GOT3 (cell line): ENCODE measurements at places on chromosomes 6 and 20.

DNA sequence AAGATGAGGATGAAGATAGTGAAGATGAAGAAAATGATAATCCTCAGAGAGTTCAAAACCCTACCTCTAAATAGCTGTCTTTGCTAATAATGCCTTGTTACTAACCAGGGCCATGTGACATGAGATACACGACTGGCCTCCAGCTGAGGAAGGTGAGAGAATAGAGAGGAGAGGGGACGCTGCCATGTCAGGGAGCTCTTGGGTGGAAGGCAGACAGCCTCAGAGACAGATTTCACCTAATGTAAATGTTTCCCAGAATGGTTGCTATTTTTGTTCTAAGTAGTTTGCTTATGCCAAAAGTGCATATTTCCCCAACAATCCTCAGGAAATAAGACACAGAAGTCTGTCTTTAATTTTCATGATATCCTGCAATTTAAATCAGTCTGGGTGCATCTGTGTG lies 138.4 kb downstream of the ELOVL4 start:
- no peak for DNase-seq

- no peak for DNase-seq
Observed at GRCh38 chr6:136030131-136030530, 178.6 kb downstream of the PDE7B start.

DNA sequence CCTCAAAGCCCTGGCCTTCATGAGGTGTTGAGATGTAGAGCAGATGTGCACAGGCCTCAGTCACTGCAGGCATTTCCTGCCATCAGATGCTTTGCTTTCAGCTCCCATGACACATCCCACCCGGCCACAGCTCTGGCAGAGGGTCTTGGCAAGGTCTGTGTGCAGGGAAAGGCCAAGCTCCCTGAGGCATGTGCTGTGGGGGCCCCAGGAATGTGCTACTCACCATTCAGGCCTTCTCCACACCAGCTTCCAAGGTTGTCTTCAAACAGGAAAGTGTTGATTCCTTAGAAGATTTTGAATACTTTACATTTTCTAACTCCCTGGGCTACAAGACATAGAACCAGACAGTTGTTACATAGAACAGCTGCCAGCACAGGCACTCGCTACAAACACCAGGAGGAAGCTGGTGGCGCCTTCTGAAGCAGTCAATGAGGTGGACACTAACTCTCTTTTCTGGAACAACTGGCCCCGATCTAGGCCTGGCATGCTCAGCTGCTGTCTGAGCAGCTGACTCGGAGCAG lies 27.8 kb downstream of the CASS4 start:
- no peak for DNase-seq

DNA sequence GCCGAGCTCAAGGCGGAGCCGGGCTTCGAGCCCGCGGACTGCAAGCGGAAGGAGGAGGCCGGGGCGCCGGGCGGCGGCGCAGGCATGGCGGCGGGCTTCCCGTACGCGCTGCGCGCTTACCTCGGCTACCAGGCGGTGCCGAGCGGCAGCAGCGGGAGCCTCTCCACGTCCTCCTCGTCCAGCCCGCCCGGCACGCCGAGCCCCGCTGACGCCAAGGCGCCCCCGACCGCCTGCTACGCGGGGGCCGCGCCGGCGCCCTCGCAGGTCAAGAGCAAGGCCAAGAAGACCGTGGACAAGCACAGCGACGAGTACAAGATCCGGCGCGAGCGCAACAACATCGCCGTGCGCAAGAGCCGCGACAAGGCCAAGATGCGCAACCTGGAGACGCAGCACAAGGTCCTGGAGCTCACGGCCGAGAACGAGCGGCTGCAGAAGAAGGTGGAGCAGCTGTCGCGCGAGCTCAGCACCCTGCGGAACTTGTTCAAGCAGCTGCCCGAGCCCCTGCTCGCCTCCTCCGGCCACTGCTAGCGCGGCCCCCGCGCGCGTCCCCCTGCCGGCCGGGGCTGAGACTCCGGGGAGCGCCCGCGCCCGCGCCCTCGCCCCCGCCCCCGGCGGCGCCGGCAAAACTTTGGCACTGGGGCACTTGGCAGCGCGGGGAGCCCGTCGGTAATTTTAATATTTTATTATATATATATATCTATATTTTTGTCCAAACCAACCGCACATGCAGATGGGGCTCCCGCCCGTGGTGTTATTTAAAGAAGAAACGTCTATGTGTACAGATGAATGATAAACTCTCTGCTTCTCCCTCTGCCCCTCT lies 1.1 kb downstream of the CEBPB start:
- no peak for DNase-seq

DNA sequence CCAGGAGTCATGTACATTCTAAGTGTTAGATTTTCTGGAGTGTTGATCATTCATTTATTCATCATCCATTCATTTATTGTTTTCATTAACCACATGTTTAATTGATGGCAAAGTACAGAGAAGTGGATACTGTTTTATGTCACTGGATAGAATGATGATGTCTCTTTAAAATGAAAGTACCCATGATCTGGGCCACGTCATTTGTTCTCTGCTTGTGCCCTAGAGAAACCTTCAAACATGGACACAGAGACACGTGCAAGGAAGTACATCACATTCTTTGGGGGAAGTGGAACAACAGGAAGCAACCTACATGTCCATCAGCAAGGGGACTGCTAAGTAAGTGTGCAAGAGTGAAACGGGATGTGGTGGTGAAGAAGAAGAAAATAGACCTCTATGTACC lies 75.8 kb upstream of the TSHZ2 start:
- DNase-seq = no peak

- DNase-seq = no peak
Observed at GRCh38 chr6:16132909-16133308, 4.0 kb downstream of the MYLIP start.

DNA sequence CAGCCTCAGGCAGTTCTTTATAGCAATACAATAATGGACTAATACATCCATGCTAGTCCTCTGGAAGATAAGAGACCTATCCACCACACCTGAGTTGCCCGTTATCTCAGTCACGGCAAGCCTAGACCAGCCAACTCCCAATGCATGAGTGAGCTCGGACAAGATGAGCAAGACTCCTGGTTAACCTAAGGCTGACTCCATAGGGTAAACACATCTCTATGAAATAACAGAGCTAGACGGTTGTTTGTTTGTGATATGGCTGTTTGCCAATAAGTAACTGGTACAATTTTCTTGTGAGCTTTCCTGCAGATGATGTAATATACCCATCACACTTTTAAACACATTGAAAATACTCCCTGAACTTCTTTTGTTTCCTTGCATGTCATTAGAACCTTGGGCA lies 70.6 kb upstream of the PHACTR1 start:
- DNase-seq = no peak

GRCh38 chr6:98686008-98686601 lies 148.3 kb upstream of the POU3F2 start:
- no peak for DNase-seq

DNA sequence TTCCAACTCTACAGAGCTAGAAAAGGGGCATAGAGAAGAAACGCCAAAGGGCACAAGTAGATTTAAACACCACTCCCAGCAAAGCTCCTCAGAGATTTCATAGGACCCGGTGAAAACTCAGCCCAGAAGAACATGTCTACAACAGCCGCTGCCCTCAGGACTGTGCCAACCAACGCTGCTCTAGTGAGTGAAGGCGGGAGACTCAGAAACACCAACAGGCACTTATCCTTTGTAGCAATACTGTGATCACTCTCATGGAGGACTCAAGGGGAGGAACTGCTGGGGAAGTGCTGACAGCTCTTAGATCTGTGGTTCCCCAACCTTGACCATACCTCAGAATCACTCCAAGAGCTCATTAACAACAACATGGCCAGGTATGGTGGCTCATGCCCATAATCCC lies 39.5 kb downstream of the STAU1 start:
- DNase-seq = no peak

- DNase-seq = no peak
Observed at GRCh38 chr6:19268117-19268516, 569.1 kb upstream of the ID4 start.

DNA sequence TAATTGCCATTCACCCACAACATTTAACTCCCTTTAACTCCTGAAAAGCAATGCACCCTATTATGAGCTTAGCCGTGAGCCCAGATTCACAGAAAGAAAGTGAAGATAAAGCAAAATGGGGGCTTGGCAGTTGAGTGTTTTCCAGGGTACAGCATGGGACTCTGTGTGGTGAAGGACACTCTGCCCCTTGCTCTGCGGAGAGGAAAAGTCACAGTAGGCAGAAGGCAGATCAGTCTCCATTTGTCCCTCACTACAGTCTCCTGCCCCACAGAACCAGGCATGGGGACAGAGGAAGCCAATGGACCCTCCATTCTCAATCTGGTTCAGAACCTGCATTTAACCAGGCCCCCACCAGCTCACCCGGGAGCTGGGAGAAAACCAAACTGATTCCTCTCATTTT lies 30.8 kb upstream of the SH3BGRL2 start:
- DNase-seq = no peak

DNA sequence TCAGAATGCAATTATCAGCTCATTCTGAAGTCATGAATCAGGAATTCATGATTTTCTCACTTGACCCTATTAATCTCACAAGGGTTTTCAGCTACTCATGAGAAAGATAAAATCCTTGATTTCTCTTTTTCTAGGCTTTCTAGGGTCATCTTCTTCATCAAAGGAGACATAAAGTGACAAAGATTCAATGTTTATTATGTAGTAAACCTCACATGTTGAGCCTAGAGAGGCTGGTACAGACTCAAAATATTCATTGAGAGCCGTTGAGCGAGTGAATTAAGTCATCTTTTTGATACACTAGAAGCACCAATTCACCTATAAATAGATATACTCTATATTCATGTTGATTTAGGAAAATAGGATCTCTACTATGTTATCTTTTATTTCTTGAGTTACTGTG lies 104.8 kb upstream of the TRAF3IP2 start:
- DNase-seq = no peak

DNA sequence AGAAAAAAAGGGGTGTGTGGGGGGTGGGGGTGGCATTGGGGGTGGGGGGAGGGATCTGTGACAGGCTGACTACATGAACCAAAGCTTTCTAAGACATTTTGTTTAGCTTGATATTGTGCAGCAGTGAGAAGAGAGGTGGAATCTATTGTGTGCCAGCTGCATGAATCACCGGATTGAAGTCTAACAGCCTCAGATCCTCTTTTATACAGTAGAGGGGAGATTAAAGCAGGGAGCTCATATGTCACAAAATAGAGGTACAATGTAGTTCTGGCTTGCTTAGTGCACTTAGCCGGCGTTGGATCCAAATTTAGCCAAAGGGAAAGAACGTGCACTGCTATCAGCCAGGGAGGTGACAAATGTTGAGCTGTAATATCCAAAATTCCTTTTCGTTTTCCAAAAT lies 404.2 kb upstream of the CITED2 start:
- DNase-seq = no peak

- no peak for DNase-seq
Observed at GRCh38 chr6:8113131-8113654, 10.8 kb upstream of the EEF1E1 start.

DNA sequence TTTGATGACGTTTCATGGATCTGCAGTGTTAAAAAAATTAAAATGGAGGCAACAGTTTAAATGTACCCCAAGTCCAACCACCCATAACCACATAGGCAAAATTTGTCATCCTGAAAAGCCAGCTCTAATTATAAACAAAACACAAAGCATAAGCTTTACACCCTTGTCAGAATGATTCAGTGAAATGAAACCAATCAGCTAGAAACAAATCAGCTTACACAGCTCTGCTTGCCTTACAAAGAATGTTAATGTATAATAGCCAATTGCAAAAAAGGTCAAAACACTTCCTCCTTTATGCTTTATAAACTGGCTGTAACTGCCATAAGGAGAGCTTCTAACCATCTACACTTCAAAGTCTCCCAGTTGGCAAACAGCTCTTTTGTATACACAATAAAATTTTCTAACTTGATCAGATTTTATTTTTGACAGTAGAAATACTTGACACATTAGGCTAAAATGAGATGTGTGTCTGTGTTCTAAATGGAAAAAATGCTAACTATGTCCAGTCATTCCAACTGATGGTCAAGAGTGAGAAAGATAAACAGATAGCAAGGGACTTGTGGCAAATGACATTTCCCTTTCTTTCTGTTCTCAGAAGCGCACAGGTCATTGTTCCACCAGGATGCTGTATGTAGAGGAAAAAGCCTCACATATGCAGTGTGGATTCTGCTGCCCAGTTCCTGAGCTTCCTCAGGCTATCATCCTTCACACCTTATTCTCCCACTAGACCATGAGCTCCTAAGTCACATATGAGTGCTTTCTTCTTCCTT lies 344.3 kb upstream of the ID4 start:
- DNase-seq = no peak

GRCh38 chr6:19892260-19892659 lies 55.1 kb downstream of the ID4 start:
- DNase-seq = no peak

- no peak for DNase-seq
Observed at GRCh38 chr20:3014662-3015061, 28.8 kb upstream of the GNRH2 start.

GRCh38 chr6:75933387-75933975 lies 139.0 kb downstream of the IMPG1 start:
- no peak for DNase-seq

DNA sequence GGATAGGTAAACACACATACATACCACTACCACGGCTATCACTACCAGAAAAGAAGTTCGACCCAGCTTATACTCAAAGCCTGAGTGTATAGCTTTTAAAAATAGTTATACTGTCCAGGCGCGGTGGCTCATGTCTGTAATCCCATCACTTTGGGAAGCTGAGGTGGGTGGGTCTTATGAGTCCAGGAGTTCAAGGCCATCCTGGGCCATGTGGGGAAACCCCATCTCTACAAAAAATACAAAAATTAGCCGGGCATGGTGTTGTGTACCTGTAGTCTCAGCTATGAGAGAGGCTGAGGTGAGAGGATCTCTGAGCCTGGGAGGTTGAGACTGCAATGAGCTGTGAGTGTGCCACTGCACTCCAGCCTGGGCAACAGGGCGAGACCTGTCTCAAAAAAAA lies 32.9 kb downstream of the NKX2-4 start:
- no peak for DNase-seq

GRCh38 chr20:22403632-22404361 lies 180.6 kb downstream of the FOXA2 start:
- DNase-seq = no peak

GRCh38 chr6:25418454-25419052 lies 139.4 kb downstream of the CARMIL1 start:
- DNase-seq = no peak

- DNase-seq = no peak
Observed at GRCh38 chr6:1028723-1029122, 283.2 kb upstream of the FOXQ1 start.

DNA sequence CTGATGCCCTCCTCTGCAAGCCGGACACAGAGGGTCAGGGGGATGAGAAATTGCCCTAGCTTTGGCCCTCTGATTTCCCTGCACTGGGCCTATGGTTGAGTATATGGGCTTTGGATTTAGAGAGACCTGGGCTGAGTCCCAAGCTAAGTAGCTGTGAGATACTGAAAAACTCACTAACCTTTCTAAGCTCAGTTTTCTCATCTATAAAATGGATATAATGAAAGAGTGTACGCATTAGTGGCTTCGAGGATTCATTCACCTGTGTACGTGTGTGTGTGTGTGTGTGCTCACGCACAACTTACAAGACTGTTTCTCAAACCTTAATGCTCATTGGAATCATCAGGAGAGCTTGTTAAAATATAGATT lies 12.7 kb upstream of the RBPJL start:
- DNase-seq = no peak

- no peak for DNase-seq
Observed at GRCh38 chr20:61321481-61321880, 69.4 kb downstream of the CDH4 start.

- no peak for DNase-seq
Observed at GRCh38 chr6:137191670-137192069, 18.2 kb upstream of the IL22RA2 start.
